ENCODE measurements at places on chromosomes 4 and X.

- DNase-seq: no peak
Measured at GRCh38 chr4:172983014-172983413, 185.6 kb upstream of the GALNT7 start.

DNA sequence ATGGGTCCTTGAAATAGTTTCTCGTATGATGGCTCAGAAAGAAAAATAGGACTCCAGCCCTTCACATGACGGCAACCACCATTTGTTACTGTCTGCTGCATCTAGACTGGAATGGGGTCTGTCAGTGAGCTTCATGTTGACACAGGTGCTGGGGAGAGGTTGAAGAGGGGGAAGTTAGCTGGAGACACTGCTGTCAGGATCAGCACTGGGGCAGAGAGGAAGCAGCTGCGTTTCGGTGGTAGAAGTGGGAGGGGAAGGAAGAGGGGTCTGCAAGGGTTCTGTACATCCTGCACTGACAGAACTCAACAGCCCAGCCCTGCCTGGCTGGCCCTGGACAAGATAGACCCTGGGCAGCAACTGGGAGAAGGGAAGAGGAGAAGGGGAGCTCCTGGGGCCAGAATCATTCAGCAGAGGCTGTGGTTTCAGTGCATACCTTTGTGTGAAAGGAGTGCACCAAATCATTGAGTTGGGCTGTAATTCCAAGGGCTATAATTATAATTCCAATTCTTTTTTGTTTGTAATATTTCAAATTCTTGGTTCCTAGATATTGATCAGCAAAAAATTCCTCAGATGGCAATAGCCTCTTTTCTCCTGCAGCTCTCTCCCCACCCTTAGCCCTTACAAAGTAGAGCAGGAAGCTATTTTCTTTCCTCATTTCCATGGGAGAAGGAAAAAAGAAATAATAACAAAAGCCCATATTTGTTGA, 119.4 kb upstream of the C1GALT1C1 start:
- DNase-seq: no peak

DNA sequence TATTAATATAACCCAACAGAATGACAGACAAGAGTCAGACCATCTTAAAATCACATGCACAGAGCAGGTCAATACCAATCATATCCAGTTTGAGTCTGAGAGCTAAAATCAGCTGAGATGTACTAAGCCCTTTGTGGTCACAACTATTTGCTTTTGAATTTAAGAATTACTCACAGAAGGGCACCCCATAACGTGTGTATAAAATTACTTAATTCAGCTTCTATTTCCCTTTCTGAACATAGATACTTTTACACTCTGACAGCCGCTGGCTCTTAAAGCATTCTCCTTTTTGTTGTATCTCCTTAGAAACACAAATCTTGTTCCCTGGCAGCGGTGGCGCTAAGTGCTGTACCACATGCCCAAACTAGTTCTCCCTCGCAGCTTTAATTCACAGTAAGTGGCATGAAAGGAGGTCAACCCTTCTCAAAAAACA, 14.8 kb upstream of the PPARGC1A start:
- no peak for DNase-seq

- peak; percentile 32 for DNase-seq
Measured at GRCh38 chr4:128512161-128512560, 224.5 kb upstream of the PGRMC2 start.

GRCh38 chrX:15576019-15576418, 24.7 kb downstream of the ACE2 start:
- no peak for DNase-seq

DNA sequence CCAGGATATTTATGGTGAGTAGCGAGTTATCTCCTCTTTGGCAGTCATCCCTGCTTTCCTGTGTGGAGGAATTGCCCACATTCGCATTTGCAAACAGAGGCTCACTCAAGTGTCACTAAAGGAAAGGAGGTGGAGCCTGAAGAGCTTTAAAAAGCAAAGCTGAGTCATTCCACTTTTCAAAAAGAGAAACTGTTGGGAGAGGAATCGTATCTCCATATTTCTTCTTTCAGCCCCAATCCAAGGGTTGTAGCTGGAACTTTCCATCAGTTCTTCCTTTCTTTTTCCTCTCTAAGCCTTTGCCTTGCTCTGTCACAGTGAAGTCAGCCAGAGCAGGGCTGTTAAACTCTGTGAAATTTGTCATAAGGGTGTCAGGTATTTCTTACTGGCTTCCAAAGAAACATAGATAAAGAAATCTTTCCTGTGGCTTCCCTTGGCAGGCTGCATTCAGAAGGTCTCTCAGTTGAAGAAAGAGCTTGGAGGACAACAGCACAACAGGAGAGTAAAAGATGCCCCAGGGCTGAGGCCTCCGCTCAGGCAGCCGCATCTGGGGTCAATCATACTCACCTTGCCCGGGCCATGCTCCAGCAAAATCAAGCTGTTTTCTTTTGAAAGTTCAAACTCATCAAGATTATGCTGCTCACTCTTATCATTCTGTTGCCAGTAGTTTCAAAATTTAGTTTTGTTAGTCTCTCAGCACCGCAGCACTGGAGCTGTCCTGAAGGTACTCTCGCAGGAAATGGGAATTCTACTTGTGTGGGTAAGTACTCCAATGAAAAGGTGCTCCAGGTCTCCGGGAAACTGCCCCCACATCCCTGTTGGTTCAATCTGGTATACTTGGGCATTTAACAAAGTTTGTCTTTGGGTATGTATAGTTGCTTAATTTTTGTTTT, at the start of gene EGF:
Gene EGF (plus strand): TSS at position 178 of the 890 bp plus-strand sequence. CDS start 453 bp downstream, at position 631.
- DNase-seq: peak; percentile 13

GRCh38 chrX:118976599-118977340, 2.4 kb downstream of the LONRF3 start:
- DNase-seq: no peak

DNA sequence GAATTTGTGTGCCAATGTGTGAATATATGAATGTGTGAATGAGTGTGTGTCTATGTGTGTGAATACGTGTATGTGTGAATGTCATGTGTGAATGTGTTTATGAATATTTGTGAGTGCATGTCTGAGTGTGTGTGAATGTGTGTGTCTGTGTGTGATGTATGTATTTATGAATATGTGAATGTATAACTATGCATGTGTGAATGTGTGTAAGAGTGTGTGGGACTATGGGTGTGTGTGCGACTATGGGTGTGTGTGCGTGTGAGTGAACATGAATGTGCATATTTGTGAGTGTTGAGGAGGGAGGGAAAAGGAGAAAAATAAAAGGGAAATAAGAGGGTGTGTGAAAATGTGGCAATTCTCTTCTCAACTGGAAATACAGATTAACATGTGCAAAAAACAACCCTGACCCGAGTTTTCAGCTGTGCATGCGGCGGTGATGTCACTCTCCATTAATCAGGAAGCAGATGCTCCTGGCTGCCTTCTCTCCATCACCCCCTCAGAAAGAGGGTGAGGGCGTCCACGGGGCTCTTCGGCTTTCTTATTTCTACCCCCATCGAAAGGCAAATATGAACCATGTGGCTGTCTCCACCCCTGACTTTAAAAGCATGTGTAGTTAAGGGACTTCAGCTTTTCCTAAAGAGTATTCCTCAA, 219.8 kb downstream of the MAML3 start:
- no peak for DNase-seq

DNA sequence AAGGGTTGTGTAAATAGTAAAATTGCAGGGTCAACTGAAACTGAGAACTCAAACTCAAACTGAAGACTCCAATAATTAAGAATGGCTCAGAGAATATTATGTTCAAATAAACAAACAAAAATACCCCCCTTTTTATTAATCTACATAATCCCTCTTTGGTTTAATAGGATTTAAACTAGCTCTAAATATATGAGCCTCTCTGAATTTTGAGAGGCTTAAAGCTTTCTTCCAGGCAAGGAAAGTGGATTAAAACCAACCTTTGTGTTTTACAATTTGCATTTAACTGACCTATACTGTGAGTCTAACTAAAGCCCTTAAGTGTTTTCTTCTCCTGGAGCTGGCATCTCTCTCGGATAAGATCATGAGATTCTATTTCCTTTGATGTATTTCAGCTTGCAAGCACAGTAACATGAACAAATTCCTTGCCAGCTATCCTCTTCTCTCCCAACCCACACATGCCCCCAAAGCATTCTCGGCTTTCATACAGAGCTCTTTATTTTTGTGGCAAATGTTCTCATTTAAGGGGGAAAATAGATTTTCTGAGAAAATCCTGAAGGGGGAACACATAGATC, 1310.8 kb upstream of the AGA start:
- no peak for DNase-seq

- DNase-seq: no peak
Measured at GRCh38 chr4:71004281-71004851, 10.9 kb downstream of the DCK start.

DNA sequence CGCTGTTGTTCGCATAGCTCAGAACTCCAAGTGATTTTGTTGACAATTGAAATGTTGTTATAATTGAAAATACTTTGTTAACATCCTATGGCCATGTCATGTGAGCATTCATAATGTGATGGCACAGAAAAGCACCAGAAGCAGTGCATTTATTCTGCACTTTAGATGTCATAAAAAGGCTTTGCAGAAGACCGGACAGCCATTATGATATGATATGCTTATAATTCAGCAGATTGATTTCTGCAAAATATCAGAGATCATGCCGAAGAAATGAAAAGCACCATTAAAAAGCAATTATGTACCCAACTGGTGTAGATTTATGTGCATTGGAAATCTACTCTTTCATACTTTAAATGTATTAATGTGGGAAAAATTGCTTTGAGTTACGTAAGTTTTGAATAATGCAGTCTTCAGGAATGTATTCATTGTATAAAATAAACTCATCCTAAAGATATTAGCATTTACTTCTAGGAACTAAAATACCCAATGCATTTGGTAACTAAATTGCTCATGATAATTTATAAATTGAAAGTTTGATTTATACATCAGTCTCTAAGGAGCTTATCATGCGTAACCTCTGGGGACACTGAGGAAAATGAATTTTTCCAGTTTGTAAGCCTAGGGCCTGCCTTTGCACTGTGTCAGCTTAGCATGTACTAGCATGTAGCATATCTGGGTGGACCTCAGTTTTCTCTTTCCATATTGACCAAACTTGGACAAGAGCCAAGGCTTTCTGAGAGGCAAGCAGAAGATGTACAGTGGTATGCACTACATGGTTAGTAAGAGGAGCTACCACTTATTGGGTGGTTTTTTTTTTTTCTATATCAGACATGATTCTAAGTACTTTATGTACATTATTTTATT, 43.6 kb downstream of the TLR10 start:
- DNase-seq: no peak
